Activated B cell treated with CpG ODN at 0.5 μM for 24 hours (primary cell): ENCODE measurements at places on chromosomes 5 and 9. TPM values are rescaled to one million over a fixed set of nuclear protein-coding genes. Genes with fewer than 3 reads are reported as not detected.

- no peak overlapping the region for H3K4me3 ChIP-seq
- no peak overlapping the region for H3K27ac ChIP-seq
- peaks cover 1% of the 10 kb centered on the region for H3K36me3 ChIP-seq
- DNase-seq, result no peak
Observed at GRCh38 chr9:4787876-4788275, 4.9 kb upstream of the RCL1 start.

- H3K4me1 ChIP-seq, result no peaks in the 10 kb centered on the region
- H3K27ac ChIP-seq, result no peak overlapping the region
- H3K36me3 ChIP-seq, result no peaks in the 10 kb centered on the region
- no peaks in the 10 kb centered on the region for H3K27me3 ChIP-seq
Observed at GRCh38 chr5:61141801-61142200, 20.5 kb downstream of the SMIM15 start.

- H3K4me3 ChIP-seq, result no peak overlapping the region
- DNase-seq, result no peak
- H3K36me3 ChIP-seq, result no peaks in the 10 kb centered on the region
- H3K27me3 ChIP-seq, result no peaks in the 10 kb centered on the region
- H3K4me1 ChIP-seq, result no peaks in the 10 kb centered on the region
Observed at GRCh38 chr5:66658516-66658915, 62.3 kb downstream of the MAST4 start.

- H3K27ac ChIP-seq, result no peak overlapping the region
- H3K4me1 ChIP-seq, result no peaks in the 10 kb centered on the region
- no peak for DNase-seq
- H3K36me3 ChIP-seq, result no peaks in the 10 kb centered on the region
- no peaks in the 10 kb centered on the region for H3K27me3 ChIP-seq
Observed at GRCh38 chr9:76373173-76373783, 20.9 kb downstream of the RFK start.

DNA sequence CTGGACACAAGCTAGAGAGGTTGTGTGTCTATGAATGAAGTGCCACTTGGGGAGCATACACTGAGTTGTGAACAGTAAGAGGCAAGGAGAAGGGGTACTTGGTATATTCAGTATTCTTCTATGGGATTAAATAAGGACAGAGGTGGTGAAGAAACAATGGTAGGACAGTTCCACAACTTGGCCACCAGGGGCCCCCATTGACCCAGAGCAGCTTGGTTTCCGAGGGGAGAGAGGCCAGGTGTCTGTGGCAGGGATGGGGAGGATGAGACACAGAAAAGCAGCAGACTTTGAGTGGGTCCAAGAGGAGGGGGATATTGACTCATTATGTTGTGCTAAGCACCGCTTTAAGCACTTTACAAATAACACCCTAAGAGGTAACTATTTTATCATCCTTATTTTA is 220.6 kb downstream of the MELK start:
- H3K4me1 ChIP-seq, result no peaks in the 10 kb centered on the region
- no peak overlapping the region for H3K27ac ChIP-seq
- DNase-seq, result no peak

DNA sequence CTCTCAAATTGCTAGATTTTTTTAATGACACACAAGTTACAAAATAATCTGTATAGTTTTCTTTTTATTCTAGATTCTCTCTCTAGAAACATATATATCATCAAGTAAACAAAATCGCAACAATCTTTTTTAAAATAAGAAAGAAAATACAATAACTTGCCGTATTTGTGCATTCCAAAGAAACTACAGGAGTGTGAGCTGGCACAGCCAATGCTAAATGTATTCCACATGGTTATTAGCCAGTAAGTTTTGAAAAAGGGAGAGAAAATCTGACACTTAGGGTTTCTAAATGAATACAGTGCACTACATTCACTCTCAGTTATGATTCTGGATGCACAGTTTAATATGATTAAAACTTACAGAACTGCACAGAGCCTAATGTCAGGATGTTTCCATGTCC is 117.9 kb downstream of the BNC2 start:
- no peak overlapping the region for H3K27ac ChIP-seq
- no peak for DNase-seq
- H3K27me3 ChIP-seq, result no peaks in the 10 kb centered on the region
- no peaks in the 10 kb centered on the region for H3K36me3 ChIP-seq

DNA sequence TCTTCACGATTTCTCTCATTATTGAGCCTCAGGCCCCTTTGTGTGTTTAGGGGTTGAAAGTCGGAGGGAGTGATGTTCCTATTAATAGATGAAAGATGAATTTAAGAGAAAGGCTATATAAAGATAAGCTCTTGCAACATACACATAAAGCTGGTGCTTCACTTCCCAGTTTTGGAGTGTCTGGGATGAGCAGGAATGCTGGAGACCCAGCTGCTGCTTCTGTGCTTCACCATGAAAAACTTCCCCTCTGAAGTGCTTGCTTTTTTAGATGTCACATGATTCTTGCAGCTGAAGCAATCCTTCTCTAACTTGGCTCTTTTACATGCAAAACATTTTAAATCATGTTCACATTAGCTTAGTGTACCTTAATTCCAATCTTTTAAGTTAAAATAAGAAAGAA is 19.7 kb upstream of the SNCAIP start:
- H3K27ac ChIP-seq, result no peak overlapping the region
- no peaks in the 10 kb centered on the region for H3K4me1 ChIP-seq
- peaks cover 10% of the 10 kb centered on the region for H3K27me3 ChIP-seq
- H3K36me3 ChIP-seq, result no peaks in the 10 kb centered on the region

- no peak overlapping the region for H3K4me3 ChIP-seq
- H3K27me3 ChIP-seq, result no peaks in the 10 kb centered on the region
- DNase-seq, result no peak
- H3K4me1 ChIP-seq, result no peaks in the 10 kb centered on the region
- no peak overlapping the region for H3K27ac ChIP-seq
Observed at GRCh38 chr5:65268525-65268924, 213.2 kb downstream of the ADAMTS6 start.

GRM6 gene
- not detected in 2 replicates for total RNA-seq

DNA sequence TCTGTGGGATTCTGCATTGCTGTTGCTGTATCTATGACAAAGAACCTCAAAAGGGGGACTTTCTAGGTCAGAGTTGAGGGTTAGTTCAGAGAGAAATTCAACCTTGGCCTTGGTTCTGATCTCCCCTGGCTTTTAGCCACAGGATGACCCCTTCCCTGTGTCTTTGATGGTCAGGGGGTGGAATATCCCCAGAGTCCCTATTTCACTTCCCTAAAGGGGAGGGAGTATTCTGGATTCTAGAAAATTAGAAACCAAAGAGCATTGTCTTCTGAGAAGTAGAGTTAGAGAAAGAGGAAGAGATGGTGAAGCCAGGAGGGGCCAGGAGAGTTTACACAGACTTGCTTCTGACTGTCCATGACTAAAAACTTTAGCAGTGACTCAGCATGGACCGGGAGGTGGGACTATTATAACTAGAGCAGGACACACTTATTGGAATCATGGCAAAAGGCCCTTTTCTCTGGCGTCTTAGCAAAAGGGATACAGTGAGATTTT is 56.2 kb upstream of the LPAR1 start:
- DNase-seq, result no peak
- H3K27me3 ChIP-seq, result no peaks in the 10 kb centered on the region
- no peaks in the 10 kb centered on the region for H3K36me3 ChIP-seq
- no peaks in the 10 kb centered on the region for H3K4me1 ChIP-seq

DNA sequence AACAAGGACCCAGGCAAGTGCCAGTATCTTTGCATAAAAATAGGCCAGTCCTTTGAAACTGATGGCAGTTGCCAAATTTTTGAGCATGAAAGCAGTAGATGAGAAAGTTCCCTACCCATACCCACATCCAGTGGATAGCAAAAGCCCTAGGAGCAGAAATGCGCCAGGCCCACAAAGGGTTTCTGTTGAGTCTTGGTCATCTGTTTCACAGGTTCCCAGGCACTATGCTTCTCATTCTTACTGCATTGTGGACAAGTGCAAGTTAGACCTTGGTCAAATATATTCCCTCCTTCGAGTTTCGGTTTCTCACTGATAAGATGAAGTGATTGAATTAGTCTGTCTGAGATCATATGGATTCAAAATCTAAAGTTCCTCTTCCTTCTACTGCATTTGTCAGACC is 152.3 kb downstream of the NR3C1 start:
- H3K36me3 ChIP-seq, result no peaks in the 10 kb centered on the region
- no peak for DNase-seq
- no peaks in the 10 kb centered on the region for H3K27me3 ChIP-seq
- no peak overlapping the region for H3K27ac ChIP-seq
- peaks cover 12% of the 10 kb centered on the region for H3K4me1 ChIP-seq

GRCh38 chr5:179485845-179486575 is 64.3 kb upstream of the RUFY1 start:
- H3K4me1 ChIP-seq, result no peaks in the 10 kb centered on the region
- no peak overlapping the region for H3K27ac ChIP-seq
- no peaks in the 10 kb centered on the region for H3K36me3 ChIP-seq
- no peak overlapping the region for H3K4me3 ChIP-seq

DNA sequence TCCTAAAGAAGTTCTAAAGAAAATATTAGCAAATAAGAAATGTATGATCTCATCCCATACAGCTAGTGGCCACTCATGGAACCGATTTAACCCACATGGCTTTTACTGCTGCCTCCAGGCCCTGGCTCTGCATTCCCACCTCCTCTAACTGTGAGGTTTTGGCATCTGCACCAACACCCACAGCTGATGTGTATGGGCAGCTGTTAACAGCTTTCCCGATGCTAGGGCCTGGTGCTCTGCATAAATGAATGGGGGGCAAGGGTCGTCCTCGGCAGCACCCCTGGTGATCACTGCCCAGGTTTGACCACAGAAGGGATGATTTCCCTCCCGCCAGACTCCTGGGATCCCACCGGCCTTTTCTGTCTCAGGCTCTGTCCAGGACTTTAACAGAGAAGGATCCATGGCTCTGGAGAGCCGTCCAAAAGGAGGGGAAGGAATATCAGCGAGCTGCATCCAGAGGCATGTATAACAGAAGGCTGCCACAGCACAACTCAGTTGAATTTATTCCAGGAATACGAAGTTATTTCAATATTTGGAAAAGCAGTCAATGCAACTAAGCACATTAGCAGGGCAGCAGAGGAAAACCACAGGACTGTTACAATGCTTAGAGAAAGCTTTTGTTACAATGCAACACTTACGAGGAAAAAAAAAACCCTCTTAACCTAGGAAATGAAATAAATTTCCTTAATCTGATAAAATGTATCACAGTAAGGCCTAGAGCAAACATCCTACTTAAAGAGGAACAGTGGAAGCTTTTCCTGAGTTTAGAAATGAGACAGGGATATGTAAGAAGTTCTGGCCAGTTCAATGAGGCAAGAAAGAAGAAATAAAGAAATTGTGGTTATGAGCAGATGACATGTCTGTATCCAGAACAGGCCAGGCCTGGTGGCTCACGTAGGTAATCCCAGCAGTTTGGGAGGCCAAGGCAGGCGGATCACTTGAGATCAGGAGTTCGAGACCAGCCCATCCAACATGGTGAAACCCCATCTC is 63.1 kb downstream of the NACC2 start:
- no peak overlapping the region for H3K27ac ChIP-seq
- H3K36me3 ChIP-seq, result peaks cover 2% of the 10 kb centered on the region
- H3K4me3 ChIP-seq, result no peak overlapping the region
- no peaks in the 10 kb centered on the region for H3K4me1 ChIP-seq
- no peaks in the 10 kb centered on the region for H3K27me3 ChIP-seq

LMNB1 gene
- total RNA-seq, result 34.7 and 35.7 TPM in 2 replicates

DMGDH gene
- not detected in 2 replicates for total RNA-seq

OR1J2 gene
- total RNA-seq, result not detected in 2 replicates

- H3K36me3 ChIP-seq, result no peaks in the 10 kb centered on the region
- H3K27ac ChIP-seq, result no peak overlapping the region
- H3K4me1 ChIP-seq, result no peaks in the 10 kb centered on the region
- no peak for DNase-seq
- H3K4me3 ChIP-seq, result no peak overlapping the region
Observed at GRCh38 chr9:134590240-134591081, 51.1 kb upstream of the COL5A1 start.

- DNase-seq, result no peak
- H3K36me3 ChIP-seq, result peaks cover 49% of the 10 kb centered on the region
- no peak overlapping the region for H3K27ac ChIP-seq
- no peaks in the 10 kb centered on the region for H3K27me3 ChIP-seq
- H3K4me3 ChIP-seq, result no peak overlapping the region
Observed at GRCh38 chr9:124392871-124393460, 22.3 kb downstream of the PSMB7 start.

GRIA1 gene
- not detected in 2 replicates for total RNA-seq

GRCh38 chr9:74948937-74949336 is 3.8 kb downstream of the C9orf40 start:
- DNase-seq, result no peak
- no peaks in the 10 kb centered on the region for H3K27me3 ChIP-seq
- peaks cover 12% of the 10 kb centered on the region for H3K36me3 ChIP-seq
- H3K4me1 ChIP-seq, result peaks cover 28% of the 10 kb centered on the region
- H3K27ac ChIP-seq, result no peak overlapping the region

CTXN3 gene
- not detected in 2 replicates for total RNA-seq

DNA sequence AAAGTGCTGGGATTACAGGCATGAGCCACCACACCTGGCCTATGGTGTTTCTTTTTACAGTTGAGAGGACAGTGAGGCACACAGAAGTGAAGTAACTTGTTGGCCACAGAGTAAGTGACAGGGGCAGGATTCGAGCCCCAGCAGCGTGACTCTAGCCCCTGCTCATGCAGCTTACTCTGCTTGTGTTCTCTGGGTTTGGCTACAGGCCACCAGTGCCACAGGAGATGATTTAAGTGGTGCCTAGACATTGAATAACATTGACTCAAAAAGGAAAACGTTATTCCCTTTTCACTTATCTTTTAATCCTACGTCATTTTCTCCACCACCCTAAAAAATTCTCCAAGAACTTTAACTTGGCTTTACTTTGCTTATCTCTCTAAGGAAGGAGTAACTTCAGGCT is 61.4 kb downstream of the SNX24 start:
- no peak overlapping the region for H3K4me3 ChIP-seq
- H3K4me1 ChIP-seq, result peaks cover 4% of the 10 kb centered on the region
- no peak overlapping the region for H3K27ac ChIP-seq
- H3K36me3 ChIP-seq, result no peaks in the 10 kb centered on the region
- no peak for DNase-seq

- H3K27me3 ChIP-seq, result peaks cover 19% of the 10 kb centered on the region
- H3K4me3 ChIP-seq, result no peak overlapping the region
- H3K27ac ChIP-seq, result no peak overlapping the region
- no peaks in the 10 kb centered on the region for H3K36me3 ChIP-seq
- peaks cover 3% of the 10 kb centered on the region for H3K4me1 ChIP-seq
Observed at GRCh38 chr9:134891053-134891452, 10.4 kb downstream of the FCN2 start.
